ENCODE measurements at places on chromosomes 7 and 10.
A peak's percentile ranks its signal among the peaks of the same experiment; 100 is the strongest.

DNA sequence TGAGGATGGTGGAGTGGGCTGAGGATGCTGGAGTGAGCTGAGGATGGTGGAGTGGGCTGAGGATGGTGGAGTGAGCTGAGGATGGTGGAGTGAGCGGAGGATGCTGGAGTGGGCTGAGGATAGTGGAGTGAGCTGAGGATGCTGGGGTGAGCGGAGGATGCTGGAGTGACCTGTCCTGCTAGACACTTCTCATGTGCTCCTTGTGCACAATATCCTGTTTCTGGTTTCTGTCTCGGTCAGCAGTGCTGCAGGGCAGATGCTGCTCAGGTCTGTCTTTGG is 29.2 kb downstream of the ANXA8 start:
- no peak for DNase-seq

DNA sequence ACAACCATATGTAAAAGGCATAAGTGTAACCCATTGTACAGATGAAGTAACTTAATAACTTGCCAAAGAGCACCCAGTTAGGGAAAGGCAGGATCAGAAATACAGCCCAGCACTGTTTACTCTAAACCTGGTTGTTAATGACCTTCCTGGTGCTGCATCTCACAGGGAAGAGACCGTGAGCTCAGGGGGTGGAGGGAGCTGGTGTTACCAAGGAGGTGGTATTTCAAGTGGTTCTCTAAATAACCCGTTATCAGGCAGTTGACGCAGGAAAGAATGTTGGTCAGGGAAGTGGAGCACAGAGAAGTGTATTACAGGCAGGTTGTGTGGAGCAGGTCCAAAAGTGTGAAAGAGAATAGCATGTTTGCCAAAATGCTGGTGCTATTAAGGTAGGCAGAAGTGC is 4.4 kb upstream of the ST7 start:
- no peak for DNase-seq

- DNase-seq: peak; percentile 27
Observed at GRCh38 chr7:139915864-139916716, 87.0 kb downstream of the TBXAS1 start.

- no peak for DNase-seq
Observed at GRCh38 chr7:33806298-33807154, 98.8 kb upstream of the BMPER start.

DNA sequence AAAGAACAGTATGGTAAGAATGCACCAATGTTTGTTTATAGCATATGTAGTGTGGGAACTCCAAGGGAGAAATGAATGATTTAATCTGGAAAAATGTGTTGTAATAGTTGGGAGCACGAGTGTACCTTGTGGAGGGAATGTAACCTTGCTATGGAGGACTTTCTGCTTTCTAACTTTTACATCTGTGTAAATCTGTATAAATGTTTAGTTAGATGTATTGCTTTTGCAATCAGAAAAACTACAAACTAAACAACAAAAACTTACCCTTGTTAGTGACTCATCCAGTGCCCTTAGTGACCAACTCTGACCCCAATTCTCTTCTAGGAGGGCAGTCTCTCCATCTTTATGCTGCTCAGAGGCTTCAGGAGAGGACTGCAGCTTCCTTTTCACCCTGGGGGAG is 89.3 kb downstream of the CCNY start:
- no peak for DNase-seq

GRCh38 chr10:70648427-70648826 is 23.9 kb upstream of the ADAMTS14 start:
- DNase-seq: no peak

DNA sequence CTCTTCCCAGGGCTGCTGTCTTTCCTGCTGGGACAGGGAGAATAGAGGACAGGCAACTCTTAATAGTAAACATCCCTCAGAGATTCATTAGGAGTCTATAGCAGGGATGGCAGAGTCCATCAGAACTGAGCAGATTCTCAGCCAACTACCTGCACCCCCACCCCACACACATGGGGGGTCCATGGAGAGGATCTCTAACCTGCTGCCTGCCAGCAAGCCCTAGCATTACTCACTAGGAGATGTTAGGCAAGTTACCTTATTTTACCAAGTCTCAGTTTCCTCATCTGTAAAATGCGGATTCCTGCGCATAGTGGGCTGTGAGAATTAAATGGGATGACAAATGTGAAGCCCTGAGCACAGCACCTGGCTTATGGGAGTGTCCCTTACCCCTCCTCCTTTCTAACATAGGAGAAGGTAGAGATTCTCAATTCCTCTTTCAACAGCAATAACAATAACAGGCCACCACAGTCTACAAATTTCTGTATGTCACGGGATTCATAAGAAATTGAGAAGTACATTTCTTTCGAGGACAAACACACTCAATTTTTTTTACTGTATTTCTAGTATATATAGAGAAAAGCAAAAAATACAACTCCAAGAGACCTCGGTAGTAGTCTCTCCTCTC is 23.8 kb upstream of the WDR11 start:
- DNase-seq: no peak

DNA sequence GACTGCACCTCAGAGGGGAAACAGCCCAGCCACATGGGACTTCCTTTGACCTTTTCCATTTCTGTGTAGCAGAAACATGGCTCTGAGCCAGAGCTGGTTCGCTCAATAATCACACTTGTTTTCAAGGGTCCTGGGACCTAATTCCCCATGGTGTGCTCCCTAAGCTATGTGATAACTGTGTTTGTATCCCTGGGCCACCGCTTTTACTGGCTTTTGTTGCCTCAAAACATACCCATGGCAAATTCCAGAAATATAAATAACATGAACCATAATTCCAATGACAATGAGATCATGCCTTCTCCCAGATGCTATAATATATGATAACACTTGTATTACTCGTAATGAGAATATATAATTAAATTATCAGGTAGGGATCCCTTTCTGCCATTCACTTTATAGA is 196.4 kb downstream of the GFRA1 start:
- DNase-seq: no peak

DNA sequence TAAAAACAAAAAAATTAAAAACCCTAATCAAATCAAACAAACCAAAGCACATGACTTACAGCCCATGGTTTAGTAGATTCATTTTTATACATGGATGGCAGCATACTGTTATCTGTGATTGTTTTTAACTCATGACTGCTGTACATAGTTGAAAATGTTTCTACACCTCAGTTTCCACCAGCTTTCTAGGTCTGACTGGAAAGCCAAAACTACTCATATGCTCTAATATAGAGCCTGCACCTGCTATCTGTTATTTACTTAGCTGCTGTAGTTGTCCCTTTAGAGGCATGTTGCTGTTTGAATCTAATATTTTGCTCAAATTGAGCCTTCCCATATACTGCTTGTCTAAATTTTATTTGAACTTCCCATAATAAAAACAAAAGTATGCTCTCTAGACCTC is 289.9 kb upstream of the LRRN3 start:
- no peak for DNase-seq

DNA sequence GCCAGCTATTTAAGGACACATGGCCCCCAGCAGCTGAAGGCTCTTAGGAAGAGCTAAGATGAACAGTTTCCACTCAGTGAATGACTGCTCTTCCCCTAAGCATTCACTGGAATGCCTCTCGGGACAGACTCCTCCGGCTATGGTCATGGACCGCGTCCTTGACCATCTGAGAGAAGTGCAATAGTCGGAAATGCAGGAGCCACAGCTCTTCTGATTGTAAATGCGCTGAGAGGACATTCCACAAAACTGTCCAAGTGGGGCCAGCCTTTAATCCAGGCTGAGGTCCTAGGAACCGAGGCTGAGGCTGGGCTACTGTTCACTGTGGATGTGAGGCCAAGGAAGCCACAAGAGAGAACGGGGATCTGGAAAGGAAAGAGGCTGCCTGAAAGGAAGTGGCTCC is 162.0 kb upstream of the TMEM72 start:
- DNase-seq: no peak

GRCh38 chr10:86389441-86390193 is 23.0 kb upstream of the GRID1 start:
- DNase-seq: no peak

DNA sequence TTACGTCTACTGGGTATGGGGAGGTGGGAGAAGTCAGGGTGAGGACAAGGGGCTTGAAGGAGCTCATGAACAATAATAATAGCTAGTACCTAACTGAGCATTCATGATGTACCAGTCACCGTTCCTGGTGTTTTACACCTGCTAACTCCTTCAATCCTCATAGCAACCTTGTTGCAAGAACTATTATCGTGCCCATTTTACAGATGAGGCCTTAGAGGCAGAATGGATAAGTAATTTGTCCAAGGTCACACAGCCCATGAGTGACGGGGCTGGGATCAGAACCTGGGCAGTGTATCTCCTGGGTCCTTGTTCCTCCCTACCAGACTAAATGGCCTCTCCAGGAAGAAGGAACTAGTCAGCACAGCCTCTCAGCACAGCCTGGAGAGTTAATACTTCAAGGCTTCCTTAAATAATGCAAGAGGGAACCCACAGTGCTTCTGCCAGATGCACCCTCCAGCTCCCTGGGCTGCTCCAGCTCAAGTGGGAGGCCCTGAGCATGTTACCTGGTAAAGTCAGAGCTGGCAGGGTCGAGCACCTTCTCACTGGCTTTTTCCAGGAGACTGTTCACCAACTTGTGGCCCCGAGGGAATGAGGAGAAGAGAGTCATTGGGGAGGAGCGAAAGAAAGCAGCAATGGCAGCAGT is 28.8 kb downstream of the RRP12 start:
- DNase-seq: no peak

- no peak for DNase-seq
Observed at GRCh38 chr10:74755273-74755672, 71.1 kb upstream of the KAT6B start.

DNA sequence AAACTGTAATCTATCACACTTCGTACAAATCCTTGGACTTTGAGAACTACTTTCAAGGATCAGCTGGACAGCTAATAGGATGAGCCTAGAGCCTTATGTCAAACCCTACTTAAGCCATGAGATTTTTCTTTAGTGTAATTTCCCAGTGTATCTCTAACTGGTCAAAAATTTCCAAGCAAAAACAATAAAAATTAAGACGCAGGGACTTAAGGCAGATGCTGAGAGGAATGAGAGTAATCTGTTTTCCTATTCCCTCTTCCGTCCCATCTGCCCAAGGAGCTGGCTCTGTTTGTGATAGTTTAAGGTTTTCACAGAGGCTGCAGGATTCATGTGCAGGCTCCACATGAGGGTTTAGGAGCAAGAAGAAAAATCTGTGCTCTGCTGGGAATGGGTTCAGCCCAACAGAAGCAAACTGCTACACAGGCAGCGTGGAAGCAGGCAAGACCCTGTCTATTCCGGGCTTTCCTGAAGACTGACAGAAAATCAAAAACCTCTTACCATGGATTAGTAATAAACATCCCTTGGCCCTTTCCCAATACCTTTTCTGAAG is 62.2 kb downstream of the ARMH3 start:
- no peak for DNase-seq

DNA sequence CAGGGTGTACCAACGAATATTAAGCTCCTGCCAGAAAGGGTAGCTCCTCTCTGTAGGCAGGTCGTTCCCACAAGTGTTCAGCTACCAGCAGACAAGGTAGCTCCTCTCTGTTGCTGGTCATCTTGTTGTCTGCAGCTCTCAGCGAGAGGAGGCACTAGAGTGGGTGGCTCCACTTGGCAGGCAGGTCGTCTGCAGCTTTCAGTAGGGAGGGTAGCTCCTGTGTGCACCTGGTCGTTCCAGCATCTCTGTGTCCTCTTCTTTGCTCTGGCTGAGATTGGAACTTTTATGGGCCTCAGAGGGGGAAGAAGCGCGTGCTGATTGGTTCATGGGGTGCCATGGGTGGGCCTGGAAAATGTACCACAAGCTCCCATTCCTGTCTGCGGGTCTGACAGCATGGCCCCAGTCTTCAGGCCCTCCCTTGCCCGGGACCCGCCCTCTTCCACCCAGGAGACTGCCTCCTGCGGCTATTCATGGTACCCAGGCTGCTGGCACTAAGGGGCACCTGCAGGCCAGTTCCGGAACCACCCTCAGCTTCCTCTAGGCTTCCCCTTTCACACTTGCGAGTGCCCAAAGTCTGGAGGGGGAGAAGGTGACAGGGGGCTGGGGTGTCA is 63.9 kb upstream of the CACNA2D1 start:
- no peak for DNase-seq

- DNase-seq: no peak
Observed at GRCh38 chr10:124611738-124612137, 132.4 kb downstream of the FAM53B start.

DNA sequence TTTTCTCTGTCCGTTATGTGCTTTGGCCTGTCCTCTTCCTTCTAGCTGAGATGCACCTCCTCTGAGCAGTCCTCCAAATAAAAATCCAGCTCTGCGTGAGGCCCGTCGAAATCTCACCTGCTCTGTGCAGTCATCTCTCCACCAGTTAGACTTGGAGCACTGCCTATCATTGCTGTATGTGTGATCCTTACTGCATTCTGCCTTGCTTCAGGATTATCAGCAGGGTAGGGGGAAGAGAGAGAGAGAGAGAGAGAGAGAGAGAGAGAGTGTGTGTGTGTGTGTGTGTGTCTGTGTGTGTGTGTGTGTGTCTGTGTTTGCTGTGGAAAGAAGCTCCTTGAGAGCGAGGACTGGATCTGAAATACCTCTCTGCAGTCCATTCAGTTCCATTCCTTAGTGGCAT is 129.4 kb downstream of the CCNY start:
- no peak for DNase-seq

- no peak for DNase-seq
Observed at GRCh38 chr10:113381416-113381815, 171.4 kb upstream of the HABP2 start.

DNA sequence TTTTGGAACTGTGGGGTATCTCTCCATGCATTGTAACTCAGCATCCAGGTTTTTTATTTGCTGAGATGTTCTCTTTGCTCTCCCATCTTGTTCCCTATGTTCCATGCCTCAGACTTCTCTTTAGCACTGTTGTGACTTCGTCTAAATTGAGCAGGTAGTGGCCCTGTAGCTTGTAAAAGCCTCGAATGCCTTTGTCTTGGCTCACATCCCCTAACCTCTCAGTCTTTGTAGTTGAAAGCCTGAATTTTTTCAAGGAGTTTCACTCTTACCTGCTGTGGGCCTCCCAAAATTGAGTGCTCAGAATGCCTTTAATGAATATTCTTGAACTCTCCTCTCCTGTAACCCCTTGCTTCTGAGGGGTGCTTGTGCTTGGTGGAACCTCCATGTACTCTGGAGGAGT is 1137.3 kb downstream of the REEP3 start:
- no peak for DNase-seq

- no peak for DNase-seq
Observed at GRCh38 chr7:113094517-113095249, 8.1 kb upstream of the GPR85 start.

- no peak for DNase-seq
Observed at GRCh38 chr10:99667108-99667751, 7.9 kb downstream of the ENTPD7 start.

Data from stimulated activated CD4-positive, alpha-beta T cell treated with anti-CD3 and anti-CD28 coated beads, TNF-alpha, amount 100 ng/mL, for 1 hour (primary cell).